ENCODE measurements at places on chromosomes 1 and 21.

- DNase-seq, result no peak
These were observed 4.9 kb upstream of the AKR1A1 start for GRCh38 chr1:45545553-45546310.

- DNase-seq, result no peak
These were observed 641.8 kb downstream of the MATN1 start for GRCh38 chr1:30081379-30082102.

GRCh38 chr1:1197551-1198422 lies 8.6 kb downstream of the TNFRSF18 start:
- no peak for DNase-seq

DNA sequence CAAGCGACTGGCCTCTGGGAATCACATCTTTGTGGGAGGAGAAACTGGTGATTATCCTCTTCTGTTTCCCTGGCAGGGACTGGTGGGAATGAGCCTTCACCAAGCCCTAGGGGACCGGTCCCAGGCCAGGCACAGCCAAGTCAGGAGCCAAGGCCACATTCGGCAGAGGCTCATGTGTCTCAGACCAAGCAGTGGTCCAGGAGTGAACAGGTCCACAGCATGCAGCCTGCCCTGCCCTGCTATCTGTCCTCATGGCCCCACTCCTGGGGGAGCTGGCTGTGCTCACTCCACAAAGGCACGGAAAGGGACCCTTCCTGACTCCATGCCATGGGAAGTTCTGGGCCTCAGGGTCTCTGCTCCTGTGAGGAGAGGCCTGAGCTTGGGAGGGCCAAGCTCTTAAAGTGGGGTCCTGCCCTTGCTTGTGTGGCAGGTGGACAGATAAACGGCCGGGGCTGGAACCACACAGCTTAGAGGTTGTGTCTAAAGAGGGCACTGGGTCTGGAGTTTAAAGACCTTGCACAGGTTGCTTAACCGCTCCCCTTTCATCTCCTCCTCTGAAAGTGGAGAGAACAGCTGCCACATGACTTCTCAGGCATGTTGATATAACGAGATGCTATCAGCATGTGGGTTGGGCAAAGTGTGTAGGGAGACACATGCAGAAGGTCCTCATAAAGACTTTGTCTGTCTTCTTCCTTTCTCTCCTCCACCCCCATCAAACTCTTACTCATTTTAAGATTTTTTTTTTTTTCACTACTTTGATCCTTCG lies 57.5 kb downstream of the CASQ2 start:
- no peak for DNase-seq

GRCh38 chr1:153942766-153943549 lies 3.6 kb downstream of the DENND4B start:
- no peak for DNase-seq

DNA sequence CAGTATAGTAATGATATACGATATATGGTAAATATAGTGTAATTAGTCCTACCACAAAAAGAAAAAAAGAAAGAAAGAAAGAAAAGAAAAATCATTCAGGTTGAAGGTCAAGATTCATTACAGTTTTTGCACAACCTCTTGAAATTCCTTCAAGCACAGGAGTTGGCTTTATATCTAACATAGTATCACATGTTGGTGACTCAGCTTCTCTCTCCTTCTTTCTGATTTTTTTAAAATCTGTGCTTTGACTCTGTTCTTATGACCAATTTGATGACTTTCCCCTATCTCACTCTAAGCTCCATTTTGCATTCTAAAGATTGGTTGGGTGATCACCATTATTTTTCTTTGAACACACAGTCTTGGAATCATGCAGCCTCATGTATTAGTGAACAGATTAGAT lies 148.2 kb upstream of the COL11A1 start:
- DNase-seq, result peak; percentile 12
